Pulmonary artery endothelial cell (primary cell): ENCODE measurements at places on chromosomes 2 and 18.
A peak's percentile ranks its signal among the peaks of the same experiment; 100 is the strongest.

DNA sequence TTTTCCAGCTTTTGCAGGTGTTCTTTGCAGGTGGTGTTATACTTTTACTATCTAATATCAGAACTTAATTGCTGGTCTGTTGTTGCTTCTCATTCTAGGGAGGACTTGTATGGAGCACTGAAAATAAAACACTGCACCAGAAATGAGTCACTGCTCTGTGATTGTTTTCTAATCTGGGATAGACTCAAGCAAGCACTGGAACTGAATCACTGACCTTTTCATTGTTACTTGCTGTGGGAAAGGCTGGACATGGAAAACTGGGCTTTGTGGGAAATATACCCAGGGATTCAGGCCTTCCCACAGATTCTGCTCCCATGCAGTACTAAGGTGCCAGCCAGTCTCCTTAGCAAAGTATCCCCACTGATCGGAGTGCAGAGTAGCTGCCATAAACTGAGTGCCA lies 470.0 kb upstream of the GCFC2 start:
- no peak for DNase-seq

DNA sequence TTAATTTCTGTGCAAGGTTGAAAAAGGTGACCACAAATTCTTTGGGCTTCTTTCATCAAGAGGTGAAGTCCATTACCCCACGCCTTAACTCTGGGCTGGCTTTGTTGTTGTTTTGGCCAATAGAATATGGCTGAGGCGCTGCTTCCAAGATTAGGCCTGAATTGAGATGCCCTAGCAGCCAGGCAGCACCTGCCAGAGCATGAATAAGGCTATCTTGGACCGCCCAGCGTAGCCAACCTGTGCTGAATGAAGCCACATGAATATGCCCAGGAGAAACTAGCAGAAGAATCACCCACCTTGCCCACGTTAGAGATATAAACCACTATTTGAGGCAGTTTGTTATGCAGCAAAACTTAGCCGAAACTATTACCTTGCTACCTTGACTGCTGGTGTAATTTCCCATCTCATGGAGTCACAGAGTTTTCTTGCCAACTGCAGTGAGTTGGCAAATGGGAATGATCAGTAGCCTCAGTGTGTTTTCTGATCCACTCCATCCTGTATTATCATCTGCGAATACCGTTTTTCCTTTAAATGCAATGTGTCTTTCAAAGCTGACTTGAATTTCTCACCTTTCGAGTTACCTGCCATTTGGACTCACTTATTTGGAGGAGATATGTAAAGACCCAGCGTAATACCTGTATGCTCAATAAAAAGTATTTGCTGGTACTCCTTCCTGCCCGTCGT lies 679 bp downstream of the TSGA10 start:
- DNase-seq, result no peak

DNA sequence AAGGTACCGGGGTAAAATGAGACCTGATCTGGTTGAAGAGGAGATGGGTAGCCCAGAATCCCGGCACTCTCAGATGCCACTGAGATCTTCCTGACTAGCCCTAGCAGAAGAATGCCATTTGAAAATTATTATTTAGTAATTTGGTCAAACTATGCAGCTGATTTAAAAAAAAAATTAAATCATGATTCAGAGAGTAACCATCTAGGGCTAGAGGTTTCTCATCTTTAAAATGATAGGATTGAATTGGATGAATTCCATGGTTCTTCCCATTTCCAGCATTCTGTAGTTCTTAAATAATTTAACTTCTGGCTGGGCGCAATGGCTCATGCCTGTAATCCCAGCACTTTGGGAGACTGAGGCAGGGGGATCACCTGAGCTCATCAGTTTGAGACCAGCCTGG lies 106.1 kb downstream of the MYO1B start:
- DNase-seq, result no peak

DNA sequence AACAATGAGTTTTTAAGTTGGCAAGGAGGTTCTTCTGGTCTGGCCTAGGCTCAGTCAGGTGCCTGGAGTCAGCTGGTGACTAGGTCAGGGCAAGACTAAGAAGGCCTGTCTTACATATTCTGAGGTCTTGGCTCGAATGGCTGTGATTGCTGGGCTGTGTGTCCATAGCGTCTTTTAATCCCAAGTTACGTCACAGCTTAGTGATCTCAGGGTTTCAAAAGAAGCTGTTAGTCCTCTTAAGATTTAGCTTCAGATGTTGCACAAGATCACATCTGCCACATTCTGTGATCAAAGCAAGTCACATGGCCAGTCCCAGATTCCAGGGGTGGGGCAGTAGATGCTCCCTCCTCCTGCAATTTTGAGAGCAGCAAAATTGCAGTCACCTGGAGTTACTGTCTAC lies 61.3 kb downstream of the PKP4 start:
- no peak for DNase-seq

DNA sequence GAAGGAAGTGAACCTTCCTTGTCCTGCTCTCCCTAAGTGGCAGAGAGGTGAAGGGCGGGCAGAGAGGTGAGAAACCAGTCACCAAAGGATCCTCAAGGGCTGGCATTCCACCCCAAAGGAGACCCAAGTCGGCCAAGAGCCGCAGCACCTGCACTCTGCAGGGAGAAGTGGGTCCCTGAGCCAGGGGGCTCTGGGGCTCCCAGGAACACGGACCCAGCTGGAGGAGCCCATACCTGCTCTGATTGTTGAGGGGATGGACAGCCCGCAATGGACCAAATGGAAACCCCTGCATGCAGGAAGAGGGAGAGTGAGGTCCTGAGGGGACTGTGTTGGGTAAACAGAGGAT lies 233.3 kb downstream of the ATAD2B start:
- no peak for DNase-seq

GRCh38 chr2:187098154-187098553 lies 249.2 kb upstream of the ZSWIM2 start:
- DNase-seq, result no peak

DNA sequence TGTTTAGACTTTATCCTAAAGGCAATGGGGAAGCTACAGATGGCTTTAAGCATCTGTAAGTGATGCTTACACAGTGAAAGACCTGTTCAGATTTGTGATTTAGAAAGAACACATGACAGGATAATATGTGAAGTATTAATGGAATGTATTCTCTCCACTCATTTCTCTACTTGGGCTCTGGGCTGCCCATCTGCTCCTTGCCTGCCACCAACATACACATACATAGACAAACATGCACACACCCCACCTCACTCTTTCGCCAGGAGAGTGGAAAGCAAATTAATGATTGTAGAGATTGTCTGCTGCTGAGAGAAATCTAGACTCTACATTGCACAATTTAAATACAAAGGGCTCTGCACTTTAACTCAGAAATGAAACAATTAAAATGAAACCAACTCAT lies 61.0 kb upstream of the NFE2L2 start:
- no peak for DNase-seq

DNA sequence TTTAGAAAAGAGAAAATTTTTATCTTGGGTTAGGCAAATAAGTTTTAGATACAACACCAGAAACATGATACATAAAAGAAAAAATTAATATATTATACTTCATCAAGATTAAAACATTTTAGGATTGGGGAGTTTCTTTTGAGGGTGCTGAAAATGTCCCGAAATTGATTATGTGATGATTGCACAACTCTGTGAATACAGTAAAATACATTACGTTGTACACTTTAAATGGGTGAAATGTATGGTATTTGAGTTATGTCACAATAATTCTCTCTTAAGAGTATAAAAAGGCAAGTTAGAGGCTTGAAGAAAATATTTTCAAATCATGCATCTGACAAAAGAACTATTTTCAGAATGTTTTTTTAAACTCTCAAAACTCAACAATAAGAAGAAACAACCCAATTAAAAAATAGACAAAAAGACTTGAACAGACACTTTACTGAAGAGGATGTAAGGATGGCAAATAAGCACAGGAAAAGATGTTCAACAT lies 36.2 kb upstream of the INO80C start:
- DNase-seq, result no peak

- DNase-seq, result no peak
These were observed 16.2 kb upstream of the BBS5 start for GRCh38 chr2:169462896-169463695.

GRCh38 chr2:27407798-27408491 lies 1.4 kb downstream of the PPM1G start:
- no peak for DNase-seq

DNA sequence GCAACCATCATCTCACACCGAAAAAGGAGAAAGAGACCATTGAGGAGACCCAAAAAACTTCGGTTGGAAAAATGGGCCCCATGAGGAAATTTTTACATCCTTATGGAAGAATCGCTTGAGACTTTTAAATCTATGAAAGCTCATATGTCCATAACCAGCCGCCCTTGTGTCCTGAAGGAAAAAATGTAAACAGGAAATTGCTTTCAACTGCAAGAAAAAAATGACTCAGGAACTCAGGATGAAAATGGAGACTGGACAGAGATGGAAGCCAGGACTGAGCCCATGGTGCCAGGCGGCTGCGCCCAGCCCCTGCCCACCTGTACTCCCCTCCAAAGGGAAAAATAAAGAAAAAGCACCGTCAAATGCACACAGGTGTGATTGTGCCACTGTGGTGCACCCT lies 81.5 kb upstream of the SLC66A3 start:
- no peak for DNase-seq

DNA sequence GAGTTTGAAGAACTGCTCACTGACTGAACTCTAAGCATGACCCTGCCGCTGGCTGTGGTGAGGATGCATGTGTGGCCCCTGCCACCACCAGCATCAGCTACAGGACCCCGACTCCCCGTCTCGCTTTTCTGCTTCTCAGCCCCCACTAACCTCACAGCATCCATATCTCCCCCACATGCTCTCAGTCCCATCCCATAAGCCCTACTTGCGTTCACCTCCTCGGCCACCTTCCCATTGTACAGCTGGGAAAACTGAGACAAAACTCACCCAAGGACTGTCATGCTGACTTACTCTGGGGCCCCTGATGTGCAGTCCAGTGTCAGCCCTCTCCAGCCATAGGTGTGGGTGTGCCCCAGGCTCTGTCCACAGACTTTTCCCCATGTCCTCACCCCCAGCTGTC lies 104.2 kb upstream of the SH3BP4 start:
- DNase-seq, result no peak

GRCh38 chr2:135050684-135051083 lies 1.4 kb upstream of the RAB3GAP1 start:
- DNase-seq, result no peak

GRCh38 chr18:34803877-34804400 lies 93.8 kb downstream of the DTNA start:
- DNase-seq, result no peak

- DNase-seq, result no peak
These were observed 477.5 kb downstream of the DPP10 start for GRCh38 chr2:114919985-114920384.

GRCh38 chr2:188146888-188147287 lies 144.8 kb upstream of the GULP1 start:
- DNase-seq, result no peak

DNA sequence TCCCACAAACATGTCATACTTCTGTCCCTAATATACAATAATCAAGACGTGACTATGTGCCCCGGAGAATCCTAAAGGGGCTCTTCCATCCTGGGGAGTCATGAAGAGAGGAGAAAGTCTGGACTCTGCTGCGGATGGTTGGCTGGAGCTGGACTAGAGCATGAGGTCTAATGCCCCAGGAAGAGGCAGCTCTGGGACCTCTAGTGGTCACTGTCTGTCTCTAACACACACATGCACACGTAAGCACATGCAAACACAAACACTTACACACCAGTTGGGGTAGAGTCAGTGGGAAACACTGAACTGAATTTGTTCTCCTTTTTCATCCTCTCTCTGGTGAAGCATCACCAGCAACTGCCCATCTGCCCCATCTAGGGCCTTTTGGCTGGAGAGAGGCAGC lies 271.6 kb downstream of the TDRD15 start:
- DNase-seq, result no peak

DNA sequence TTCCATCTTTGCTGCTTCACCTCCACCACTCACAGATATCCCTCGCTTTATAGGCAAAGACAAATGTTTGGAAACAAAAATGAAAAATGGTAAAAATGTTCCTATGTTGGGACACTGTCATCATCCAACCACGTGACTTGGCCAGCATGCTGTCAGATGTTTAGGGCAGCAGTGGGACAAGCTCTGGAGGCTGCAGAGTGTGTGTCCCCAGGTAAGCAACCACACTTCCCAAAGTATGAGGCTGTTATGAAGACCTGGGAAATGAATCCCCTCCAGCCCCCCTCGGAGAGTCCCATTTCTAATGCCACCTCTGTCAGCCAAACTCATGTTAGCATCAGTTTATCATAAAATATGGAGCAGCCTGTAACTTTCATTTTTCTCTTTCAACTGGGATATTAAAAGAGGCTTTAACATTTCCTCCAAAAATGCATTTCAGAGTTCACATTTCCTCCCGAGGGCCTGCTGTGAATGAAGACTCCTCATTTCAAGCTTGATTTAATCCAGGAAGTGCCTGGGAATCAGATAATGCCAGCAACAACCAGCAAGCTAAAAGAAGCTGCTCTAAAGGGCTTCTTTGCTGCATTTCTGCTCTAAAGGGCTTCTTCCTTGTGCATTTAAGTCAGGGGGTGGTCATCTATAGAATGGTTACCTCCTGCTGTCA lies 66.2 kb downstream of the APOB start:
- DNase-seq, result no peak

GRCh38 chr18:3603421-3604234 lies 153.7 kb downstream of the TGIF1 start:
- peak; percentile 92 for DNase-seq

DNA sequence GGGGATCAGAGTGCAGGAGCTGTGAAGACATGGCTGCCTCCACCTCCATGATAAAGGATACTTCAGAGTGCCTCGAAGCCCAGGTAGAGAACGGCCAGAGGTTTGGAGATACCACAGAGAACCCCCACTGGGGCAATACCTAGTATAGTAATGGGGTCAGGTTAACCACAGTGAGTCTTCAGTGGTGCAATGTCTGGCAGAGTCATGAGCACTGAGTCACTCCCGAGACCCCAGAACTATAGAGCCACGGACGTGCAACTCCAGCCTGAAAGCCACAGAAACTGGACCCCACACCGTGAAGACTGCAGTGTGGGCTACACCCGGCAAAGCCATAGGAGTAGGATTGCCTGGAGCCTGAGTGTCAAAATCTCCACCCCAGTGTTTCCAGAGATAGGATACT lies 746.6 kb downstream of the CBLN2 start:
- DNase-seq, result no peak

DNA sequence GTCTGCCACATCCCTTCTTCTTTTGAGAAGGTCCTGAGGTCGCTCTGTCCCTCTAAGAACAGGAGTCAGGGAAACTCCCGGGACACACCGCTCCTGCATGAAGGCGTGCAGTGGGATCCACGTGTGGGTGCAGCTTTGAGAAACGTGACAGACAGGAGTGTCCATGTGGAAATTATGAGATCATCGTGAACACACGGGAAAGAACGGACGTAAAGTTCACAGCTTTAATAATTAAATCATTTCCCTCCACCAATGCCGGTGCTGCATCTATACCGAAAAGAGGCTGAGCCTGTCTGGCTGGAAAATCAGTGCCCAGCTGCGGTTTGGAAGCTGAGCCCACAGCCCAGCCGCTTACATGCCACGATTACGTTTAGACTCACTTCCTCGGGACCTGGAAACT lies 372.4 kb upstream of the SALL3 start:
- no peak for DNase-seq
